Renal cortical epithelial cell (primary cell): ENCODE measurements at places on chromosomes 7 and 10.

DNA sequence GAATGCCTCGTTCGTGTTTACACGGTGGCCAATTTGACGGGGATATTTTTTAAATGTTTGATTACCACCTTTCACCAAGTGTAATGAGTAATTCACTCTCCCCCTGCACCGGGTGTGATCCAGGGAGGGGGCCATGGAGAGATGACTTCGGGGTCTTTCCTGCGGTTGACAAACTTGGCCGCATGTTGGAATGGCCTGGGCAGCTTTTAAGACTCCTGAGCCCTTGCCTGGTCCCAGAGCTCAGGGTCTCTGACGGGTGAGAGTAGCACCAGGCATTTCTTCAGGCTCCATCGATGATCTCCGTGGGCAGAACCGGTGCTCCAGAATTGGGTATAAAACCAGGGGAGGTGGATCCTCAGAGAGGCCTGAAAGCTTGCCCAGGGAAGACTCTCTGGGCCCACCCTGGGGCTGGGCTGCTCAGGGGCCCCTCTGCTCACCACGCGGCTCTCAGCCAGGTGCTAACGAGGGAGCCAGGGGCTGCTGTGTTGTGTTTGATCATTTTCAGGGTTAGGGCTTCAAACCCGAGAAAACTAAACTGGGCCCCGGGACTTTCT, 882 bp downstream of the ZNF282 start:
- DNase-seq, result no peak

- no peak for DNase-seq
Measured at GRCh38 chr10:48885376-48885775, 54.3 kb downstream of the LRRC18 start.

DNA sequence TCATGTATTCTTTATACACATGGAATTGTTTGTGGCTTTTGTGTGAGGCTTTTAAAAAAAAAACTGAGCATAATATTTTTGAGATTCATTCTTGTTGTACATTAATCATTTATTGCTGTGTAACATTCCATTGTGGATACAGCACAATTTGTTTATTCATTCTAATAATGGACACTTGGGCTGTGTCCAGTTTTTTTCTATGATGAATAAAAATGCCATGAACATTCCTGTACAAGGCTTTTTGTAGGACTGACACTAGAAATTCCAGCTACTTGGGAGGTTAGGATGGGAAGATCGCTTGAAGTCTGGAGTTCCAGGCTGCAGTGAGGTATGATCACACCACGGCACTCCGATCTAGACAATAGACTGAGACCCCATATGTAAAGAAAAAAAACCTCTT, 254.3 kb upstream of the CACNA2D1 start:
- peak; percentile 60 for DNase-seq

GRCh38 chr10:71245420-71246325, 33.3 kb downstream of the UNC5B start:
- DNase-seq, result no peak

GRCh38 chr7:25732766-25733217, 419.2 kb upstream of the NFE2L3 start:
- no peak for DNase-seq

DNA sequence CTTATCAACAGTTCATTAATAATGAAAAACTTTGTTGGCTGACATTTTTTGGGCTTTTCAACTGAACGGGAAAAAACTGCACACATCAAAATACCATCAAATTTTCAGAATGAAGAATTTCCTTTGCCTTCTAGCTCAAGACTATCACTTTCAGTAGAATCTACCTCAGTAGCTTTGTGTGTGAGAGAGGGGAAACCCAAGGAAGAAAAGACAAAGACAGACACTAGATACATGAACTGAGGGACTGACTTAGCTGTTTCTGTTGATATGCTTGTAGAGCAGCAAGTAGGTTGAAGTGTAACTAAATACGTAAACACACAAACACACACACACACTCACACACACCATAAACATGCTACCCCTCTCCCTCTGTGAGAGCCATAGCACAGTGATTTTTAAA, 257.1 kb downstream of the CDK14 start:
- no peak for DNase-seq

GRCh38 chr10:112701211-112701877, 248.7 kb upstream of the TCF7L2 start:
- DNase-seq, result no peak

DNA sequence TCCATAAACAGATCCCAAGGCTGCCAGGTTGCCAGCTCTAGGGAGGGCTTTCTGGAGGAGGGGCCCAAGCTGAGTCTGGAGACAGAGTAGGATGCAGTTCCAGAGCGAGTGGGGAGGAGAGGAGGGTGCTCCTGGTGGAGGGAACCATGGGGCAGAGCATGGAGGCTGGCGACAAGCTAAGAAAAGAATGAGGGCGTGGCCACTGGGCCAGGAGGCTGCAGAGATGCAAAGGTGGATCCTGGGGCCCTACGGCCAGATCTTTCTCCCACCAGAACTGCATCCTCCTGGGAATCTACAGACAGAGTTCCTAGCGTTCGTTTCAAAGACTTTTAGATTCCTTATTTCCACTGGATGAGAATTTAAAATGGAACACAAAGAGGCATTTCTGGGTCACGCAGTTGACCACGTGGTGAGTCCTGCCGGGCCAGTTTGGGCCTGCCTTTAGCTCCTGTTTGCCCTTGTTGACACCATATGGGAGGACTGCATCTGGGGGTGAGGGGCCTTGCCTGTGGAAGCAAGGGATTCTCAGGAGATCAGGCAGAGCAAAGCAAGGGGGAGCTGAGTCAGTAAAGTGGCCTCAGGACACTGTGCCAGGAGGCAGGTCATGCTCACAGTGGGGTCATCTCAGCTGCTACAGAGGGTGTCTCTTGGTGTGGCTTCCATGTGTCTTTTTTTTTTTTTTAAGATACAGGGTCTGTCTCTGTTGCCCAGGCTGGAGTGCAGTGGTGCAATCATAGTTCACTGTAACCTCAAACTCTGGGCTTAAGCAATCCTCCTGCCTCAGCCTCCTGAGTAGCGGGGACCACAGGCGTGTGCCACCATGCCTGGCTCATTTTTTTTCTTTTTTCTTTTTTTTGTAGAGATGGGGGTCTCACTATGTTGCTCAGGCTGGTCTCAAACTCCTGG, 137.8 kb downstream of the SH3PXD2A start:
- DNase-seq, result no peak
